IMR-90 (cell line): ENCODE measurements at places on chromosomes 1 and 21. TPM values are rescaled to one million over a fixed set of nuclear protein-coding genes. Genes with fewer than 3 reads are reported as not detected.

DNA sequence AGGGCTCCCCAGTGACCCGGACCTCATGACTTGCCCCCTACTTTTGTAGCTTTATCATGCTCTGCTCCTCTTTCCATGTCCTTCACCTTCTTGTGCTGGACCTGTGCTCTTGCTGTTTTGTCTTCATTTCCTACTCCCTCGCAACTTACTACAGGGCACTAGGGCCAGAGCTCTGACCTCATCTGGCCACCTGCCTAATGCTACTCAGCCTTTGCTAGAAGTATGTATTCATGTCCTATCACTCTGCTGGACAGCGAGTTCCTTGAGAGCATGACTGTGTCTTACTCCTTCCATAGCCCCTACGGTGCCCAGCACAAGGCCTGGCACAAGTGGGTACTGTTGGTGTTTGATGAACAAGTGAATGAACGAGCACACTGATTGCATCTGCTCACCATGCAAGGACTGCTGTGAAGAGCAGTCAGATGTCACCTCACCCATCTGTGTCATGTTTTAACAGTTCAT, 1.9 kb downstream of the MTFR1L start:
- peak; percentile 62 for DNase-seq

The MR1 gene
- total RNA-seq = 5.0 and 6.1 TPM in 2 replicates

DNA sequence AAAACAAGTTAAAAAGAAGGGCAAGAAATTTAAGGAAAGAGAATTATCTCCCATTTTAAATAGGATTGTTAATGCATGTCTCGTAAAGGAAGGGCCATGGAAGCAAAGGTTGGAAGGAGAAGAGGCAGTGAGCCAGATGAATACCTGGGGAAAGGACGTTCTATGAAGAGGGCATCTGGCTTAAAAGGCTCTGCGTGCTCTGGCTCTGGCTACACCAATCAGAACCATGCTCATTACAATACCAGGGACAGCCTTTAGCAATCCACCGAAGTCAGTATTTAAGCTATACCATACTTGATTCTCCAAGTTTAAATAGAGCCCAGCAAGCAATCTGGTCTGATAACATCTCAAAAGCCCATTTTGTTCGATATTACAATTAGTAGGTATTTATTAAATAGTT, 58.5 kb upstream of the C1orf87 start:
- DNase-seq = no peak

The KPRP gene
- not detected in 2 replicates for total RNA-seq

GRCh38 chr1:218347723-218348627, 2.8 kb downstream of the TGFB2 start:
- DNase-seq = peak; percentile 70

The CATSPERE gene
- 0.18 and 0.28 TPM in 2 replicates for total RNA-seq

GRCh38 chr1:246734866-246735265, 10.7 kb downstream of the SCCPDH start:
- DNase-seq = no peak

DNA sequence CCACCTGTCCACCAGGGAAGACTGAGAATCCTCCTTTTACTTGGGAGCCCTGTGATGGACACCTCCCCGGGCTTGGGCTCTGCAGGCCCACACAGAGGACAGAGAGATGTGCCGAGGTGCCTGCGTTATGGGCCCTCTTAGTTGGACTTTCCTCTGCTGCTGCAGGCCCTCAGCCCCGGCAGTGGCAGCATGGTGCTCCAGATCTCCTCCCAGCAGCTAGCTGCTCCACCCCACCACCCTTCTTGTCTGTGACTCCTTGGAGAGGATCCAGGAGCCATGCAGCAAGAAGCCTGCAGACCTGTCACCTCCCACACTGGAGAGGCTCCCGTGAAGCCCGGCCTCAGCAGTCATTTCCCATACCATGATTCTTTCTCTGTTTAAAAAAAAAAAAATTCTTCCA, 27.4 kb downstream of the PHGDH start:
- no peak for DNase-seq

The CDC20 gene
- total RNA-seq = 78.0 and 103 TPM in 2 replicates

- DNase-seq = peak; percentile 37
Observed at GRCh38 chr1:171610385-171610784, 11.7 kb upstream of the MYOCOS start.

The SLC35F3 gene
- under 0.01 TPM in 2 replicates for total RNA-seq

GRCh38 chr1:58094221-58094620, 452.3 kb downstream of the OMA1 start:
- DNase-seq = no peak

GRCh38 chr1:47627016-47627415, 189.2 kb downstream of the FOXD2 start:
- no peak for DNase-seq
